ENCODE measurements at places on chromosomes 3 and 15.

DNA sequence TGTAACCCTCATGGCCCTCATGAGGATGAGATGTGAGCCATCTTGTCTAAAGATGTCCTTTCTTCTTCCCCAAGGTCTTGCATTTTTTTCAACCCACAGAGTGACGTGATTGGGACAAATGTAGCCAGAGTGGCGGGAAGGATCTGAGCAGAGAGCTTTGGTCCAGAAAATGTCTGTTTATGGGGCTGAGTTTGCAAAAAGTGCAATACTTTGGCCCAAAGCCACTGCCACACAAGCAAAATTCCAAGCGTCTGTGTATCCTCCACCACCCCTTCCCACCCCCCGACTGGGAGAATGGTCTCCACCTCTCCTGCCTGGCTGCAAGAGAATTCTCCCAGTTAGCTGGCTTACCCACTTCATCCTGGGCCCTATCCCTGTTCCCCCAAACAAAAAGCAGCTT is 246.9 kb upstream of the LRIG1 start:
- no peak for DNase-seq

DNA sequence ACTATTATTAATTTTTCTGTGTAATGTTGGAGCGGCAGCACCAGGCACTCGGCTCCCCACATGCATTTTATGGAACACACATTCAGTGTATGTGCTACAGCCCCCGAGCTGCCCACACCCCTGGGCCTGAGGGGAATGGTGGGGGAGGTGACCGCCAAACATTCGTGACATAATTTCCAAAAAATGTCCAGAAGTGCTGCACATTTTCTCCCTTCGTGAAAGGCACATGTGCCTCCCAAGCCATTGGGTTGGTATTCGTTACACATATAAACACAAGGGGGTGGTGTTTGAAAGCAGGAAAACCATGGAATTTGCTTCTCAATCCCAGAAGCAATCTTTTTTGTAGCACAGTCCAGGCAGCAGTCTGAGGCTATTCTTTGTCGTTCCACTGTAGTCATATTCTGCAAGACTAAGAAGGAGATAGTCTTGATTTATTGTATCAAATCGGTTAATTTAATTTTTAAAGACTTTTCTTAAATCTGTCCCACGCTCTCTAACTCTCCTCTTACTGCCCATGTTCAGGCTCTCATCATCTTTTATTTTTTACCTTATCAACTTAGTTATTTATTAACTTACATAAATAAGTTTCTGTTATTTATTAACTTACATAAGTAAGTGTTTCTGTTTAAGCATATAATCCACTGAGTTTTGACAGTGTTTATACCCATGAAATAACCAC is 39.2 kb upstream of the POLR2M start:
- DNase-seq, result no peak

GRCh38 chr3:143644370-143645089 is 203.7 kb downstream of the SLC9A9 start:
- DNase-seq, result peak; percentile 67

DNA sequence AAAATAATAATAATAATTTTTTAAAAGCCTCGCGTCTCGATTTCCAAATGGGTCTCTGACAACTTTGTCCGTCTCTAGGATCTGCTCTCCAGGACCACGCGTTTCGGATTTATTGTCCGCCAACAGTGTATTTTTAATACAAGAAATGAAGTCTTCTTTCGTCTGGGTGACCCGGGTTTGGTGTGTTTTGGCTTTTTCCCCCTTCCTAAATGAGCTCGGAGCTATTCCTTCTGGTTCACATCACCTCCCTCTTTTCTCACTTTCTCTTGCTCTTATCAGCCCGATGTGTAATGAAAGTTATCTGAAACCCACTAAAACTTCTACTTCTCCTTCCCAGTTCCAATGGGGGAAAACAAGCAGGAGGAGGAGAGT is 516.7 kb downstream of the MECOM start:
- DNase-seq, result no peak

GRCh38 chr15:49137861-49138260 is 17.5 kb downstream of the COPS2 start:
- no peak for DNase-seq

DNA sequence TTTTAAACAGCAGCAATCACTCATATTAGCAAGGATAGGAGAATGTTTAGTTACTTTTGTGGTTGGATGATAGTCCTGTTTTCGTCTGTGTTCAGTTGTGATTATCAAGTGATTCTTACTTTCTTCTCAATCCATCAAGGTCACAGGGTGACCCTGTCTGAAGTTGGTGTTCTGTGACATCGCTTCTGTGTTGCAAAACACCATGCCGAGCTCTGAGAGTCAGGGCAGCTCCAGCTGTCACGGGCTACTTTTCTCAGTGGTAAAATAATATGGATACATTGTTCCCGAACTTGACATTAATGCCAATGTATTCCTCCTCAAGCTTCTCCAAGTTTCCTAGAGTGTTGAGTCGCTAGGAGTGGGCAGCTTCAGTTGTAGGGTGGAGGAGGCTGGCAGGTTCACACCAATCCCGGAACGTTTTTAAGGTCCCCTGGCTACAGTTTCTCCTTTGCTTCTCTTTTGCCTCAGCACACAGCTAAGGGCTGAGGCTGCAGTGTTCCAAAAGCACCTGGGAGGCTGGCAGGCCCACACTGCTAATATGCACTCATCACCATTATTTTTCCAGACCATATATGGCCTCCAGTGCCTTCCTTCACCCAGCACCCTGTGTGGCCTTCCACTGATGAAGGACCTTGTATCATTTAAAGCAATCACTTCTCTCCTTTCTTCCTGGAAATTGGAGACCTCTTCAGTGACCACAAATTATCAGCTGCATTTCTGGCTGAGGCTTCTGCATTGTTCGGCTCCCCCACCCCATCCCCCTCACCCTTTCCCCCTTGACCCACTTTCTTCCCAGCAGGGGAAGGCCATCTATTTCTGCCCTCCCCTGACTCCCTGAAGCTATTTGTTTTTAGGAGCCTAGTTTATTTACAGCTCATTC is 25.8 kb downstream of the COLQ start:
- DNase-seq, result no peak

DNA sequence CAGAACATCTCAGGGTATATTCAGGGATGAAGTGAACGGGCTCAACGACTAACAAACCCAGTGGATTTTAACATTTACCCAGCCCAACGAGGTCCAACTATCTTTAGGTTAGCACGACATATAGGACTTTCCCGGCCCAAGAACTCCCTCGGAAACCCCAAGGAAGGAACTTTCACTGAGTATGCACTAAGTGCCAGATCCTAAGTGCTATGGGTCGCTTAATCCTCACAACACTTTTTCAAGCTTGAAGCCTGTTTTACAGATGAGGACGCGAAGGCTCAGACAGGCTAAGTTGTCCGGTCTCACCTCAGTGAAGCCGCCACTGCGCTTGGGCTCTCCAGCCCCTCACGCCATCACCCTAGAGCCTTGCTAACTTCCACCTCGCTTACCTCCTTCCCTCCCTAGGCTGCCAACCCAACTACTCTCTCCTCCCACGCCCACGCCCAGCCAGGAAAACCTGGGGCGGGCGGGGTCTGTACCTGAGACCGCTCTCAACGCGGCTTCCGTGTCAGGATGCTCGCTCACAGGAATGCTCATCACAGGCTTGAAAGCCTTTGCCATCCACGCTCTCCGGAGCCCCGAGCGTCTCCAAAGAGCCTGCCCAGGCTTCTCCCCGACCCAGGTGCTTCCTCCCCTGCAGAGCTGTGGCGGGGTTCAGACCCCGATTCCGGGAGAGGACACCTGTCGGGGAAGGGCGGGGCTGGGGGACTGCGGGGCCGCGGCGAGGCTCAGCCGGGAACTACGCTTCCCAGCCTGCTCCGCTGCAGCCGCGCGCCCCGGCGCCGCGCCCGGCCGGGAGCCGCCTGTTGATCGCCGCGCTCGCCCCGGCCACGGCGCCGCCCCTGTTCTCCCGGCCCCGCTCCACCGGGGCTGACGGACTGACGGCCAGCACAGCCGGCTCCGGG is at the start of gene TMOD2:
Gene TMOD2 (plus strand): TSS at position 806 of the 905 bp plus-strand sequence. CDS start 14,845 bp downstream, outside the sequence.
- DNase-seq, result no peak

DNA sequence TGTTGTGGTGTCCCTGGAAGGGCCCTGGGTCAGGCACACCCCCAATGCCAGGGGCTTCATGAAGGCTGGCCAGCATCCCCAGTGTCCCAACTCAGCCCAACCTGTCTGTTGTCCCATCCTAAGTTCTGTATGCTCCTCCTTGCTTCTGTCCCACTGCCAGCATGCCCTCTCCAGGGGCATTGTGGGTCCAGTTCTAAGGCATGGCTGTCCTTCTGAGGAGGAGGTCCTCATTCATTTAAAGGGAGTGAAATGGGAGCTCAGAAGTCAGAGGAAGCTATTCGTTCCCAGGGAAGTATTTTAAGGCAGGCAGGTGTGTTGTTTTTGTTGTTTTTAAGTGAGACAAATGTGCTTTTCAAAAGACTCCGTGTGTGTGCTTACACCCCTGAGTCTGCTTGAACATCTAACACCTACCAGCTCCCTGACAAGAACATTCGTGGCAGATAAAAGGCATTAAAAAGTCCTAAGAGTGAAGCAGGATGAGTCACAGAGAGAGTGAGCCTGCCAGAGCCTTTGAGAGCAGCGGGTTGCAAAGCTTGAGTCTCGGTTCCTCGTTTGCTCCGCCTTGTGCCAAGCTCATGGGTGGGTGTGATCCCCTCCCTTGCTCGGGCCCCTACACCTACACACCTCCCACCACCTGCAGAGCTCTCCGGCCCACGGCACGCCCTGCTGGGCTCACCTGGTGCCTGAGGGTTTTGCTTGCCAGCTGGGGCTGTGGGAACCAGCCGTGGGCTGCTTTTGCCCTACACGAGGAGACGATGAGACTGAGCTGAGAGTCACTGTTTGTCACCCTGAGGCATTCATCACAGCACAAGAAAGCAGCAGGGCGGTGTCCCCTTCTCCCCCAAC is 183.4 kb upstream of the TOPAZ1 start:
- DNase-seq, result no peak

DNA sequence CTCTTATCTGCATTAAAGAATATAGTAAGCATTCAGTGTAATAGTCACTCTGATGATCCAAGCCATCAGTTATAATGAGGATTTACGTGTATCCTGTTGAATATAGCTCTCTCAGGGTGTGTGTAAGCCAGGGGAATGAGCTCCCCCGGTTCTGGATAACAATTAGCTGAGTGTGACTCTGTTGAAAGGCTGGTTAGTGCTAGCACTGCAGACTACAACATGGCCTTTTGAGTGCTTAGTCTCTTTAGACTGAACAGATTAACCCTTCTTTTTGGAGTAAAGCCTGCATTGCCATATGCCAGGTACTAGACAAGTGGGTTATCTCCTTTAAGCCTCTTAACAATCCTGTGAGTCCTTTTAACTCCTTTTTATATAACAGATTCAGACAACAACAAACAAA is 119.5 kb downstream of the TMEM108 start:
- DNase-seq, result no peak
